Activated CD8-positive, alpha-beta memory T cell treated with anti-CD3 and anti-CD28 coated beads for 1 hour (primary cell): ENCODE measurements at places on chromosomes 3 and 15.

- no peak for DNase-seq
Observed at GRCh38 chr3:32545305-32545704, 25.4 kb downstream of the DYNC1LI1 start.

- no peak for DNase-seq
Observed at GRCh38 chr15:92848464-92848851, 51.7 kb upstream of the CHD2 start.

- no peak for DNase-seq
Observed at GRCh38 chr15:59326856-59327255, 45.8 kb downstream of the MYO1E start.

- no peak for DNase-seq
Observed at GRCh38 chr3:9231006-9231405, 18.4 kb downstream of the SRGAP3 start.

GRCh38 chr3:133138017-133138416 is 99.8 kb downstream of the TMEM108 start:
- no peak for DNase-seq

DNA sequence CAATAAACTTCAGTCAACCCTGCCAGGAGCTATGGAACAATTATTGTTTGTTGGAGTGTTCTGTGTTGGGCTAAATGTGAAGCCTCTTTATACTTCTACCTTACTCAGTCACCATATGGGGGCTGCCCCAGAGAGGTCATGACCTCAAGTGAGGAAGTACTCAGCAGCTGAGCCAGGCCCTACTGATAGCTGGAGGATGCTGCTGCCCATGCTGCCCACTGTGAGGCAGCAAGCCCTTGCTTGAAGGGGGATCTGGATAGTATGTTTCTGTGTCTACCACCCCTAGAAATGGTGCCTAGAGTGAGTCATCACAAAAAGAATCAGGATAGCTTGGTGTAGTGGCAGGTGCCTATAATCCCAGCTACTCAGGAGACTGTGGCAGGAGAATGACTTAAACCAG is 4.5 kb upstream of the RPL24 start:
- no peak for DNase-seq

GRCh38 chr3:58335652-58335947 is 2.9 kb downstream of the PXK start:
- DNase-seq, result no peak

DNA sequence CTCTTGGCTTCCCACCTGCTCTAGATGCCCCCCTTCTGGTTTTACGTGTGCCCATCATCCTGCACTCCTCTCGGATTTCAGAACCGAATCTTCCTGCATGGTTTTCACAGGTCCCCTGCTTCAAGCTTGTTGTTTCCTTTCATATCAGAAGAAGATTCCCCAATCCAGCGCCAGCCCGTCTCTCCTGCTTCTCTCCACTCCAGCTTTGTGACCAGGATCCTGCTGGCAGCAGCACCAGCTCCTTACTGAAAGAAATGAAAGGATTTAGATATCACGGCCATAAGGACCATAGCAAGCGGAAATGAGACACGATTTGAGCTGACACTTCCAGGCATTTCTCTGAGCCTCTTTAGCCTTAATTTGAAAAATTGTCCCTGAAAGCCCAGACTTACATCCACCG is 180.3 kb upstream of the UBE3A start:
- DNase-seq, result no peak

DNA sequence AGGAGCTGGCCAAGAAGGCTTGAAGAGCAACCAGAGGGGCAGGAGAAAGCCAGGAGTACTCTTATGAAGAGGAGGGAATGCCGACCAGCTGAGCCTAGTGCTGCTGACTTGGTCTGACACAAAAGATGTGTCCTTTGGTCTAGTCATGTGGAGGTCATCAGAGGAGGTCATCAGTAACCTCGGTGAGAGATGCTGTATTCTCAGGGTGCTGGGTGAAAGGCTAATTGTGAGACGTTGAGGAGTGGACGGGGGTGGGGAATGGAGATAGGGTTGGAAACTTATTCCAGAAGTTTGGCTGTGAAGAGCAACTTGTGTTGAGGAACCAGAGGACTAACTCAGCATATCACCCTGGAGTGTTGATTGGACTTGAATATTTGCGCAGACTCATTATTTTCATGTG is 5.5 kb downstream of the CRTC3 start:
- no peak for DNase-seq

DNA sequence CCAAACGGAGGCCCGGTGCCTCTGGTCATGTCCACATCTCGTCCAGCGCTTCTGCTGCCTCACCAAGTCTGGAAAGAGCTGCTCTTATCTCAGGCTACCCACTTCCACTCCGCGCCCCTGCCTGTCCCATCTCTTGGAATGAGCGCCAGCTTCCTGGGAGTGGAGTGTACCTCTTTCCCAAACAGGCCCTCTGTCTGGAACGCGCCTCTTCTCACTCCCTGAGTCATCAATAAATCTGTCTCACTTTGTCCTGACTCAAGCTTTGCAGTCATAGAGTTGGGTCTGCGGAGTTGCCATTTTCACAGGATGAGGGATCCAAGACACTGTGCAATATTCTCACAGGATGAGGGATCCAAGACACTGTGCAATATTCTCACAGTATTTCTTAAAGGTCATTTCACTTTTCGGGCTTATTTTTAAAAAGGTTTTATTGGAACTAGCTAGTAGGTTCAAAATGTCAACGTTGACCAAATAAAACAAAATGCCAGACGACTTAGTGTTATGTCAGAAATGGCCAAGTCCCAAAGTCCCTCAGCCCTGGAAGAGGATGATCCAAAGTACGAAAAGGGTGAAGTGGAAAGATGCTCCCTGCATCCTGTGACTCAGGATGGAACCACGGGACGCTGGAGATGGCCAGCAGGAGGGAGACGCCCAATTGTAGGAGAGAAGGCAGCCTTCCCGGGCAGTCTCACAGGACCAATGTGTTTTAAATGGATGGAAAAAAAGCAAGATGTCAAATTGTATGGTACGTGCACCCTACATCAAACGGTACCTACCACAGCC is 81.1 kb downstream of the CHSY1 start:
- no peak for DNase-seq

GRCh38 chr3:158920371-158920770 is 118.5 kb downstream of the MFSD1 start:
- no peak for DNase-seq

- DNase-seq, result no peak
Observed at GRCh38 chr3:33131331-33132018, 17.7 kb downstream of the CRTAP start.

DNA sequence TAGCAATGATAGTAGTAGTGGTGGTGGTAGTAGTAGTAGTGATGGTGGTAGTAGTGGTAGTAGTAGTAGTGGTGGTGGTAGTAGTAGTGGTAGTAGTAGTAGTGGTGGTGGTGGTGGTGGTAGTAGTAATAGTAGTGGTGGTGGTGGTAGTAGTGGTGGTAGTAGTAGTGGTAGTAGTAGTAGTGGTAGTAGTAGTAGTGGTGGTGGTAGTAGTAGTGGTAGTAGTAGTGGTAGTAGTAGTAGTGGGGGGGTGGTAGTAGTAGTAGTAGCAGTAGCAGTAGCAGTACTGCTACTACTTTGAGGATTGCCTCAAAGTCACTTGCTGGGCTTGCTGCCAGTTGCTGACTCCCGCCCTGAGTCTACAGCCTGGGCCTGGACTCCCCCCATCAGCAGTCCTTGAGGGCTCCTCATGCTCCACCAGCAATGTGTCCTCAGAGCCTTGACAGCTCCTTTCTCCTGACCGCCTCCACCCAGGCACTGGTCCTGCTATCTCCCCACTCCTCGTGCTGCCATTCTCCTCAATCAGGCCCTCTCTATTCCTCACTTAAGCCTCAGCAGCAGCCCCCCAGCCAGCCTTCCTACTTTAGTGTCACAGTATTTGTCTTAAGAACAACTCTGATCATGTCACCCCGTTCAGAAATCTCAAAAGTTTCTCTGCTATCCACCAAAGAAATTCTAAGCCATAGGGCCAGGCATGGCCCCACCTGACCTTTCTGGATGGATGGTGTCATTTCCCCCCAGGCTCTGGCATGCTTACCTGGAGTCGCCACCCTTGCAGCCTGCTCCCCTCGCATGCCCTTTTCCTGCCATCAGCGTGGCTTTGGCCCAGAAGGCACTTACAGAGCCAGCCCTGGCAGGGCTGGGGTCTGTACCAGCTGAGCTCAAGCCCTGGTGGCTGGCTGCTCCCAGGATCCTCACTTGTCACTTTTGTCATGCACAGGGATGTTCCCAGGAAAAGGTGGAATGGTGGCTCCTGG is 45.6 kb downstream of the DLEC1 start:
- DNase-seq, result no peak

GRCh38 chr3:71104556-71104955 is 479.0 kb downstream of the FOXP1 start:
- DNase-seq, result no peak

DNA sequence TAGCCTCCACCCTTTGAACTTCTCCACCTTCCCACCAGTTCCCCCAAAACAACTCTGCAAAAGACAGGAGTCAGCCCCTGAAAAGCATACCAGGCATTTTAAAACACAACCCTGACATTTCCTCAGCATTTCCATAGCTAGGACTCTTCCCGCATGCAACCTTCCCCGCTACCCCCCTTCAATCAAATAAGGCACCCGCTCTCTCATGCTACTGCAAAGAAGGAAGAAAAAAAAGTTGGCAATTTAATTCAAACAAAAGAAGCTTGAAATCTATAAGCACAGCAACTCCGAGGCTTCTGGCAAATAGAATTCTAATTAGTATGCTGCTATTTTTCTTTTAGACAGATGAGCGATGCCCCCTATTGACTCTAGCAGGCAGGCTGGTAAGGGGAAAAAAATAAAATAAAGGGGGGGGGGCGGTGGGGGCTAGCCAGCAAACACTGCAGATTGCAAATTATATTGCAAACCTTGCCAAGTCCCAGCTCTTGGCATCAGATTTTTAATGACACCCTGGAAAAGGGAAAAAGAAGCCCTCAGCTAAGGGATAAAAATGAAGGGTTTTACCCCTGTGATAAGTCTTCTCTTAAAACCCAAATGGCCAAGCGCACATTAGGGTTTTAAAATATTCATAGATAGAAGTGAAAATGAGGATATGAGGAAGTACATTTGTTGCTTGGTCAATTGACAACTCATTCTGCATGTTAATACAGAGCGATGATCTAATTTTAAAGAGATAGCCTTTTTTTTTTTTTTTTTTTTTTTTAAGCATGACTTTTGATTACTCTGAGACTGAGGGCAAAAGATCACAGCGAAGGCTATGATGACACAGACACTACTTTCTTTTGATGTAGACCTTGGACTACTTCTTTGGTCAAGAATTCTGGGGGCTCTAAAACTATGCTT is 255.2 kb downstream of the NR2F2 start:
- DNase-seq, result no peak

GRCh38 chr3:52238193-52238760 is 681 bp downstream of the TWF2 start:
- DNase-seq, result no peak

DNA sequence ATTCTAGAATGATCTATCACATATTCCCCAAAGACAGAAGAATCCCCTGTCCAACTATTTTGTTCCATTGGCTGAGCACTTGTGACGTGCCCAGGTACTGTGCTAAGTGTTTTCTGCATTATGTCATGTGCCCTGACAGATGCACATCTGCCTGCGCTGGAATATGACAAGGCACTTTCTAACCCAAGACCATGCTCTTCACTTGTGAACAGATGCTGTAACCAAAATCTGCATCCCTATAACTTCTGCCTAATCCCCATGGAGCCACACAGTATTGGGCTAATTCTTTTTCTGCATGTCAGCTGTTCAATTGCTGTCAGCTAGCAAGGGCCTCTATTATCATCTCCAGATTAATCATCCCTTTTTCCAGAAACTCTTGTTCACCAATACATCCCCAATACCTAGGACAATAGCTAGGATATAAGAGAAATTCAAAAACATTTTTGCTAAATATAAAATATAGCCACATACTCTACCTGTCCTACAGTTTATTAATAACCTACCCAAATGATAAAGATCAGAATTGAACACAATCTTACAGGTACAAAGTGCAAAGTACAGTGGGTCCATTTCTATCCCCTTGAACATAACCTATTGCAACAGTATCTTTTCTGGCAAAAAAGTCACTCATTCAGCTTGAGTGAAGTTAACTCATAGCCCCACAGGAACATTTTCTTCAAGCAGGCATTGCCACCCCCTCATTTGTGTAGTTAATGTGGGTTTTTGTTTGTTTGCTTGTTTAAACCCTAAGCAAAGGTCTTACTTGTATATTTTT is 109.4 kb upstream of the LRRN1 start:
- no peak for DNase-seq

GRCh38 chr3:81581966-81582599 is 179.4 kb downstream of the GBE1 start:
- no peak for DNase-seq

DNA sequence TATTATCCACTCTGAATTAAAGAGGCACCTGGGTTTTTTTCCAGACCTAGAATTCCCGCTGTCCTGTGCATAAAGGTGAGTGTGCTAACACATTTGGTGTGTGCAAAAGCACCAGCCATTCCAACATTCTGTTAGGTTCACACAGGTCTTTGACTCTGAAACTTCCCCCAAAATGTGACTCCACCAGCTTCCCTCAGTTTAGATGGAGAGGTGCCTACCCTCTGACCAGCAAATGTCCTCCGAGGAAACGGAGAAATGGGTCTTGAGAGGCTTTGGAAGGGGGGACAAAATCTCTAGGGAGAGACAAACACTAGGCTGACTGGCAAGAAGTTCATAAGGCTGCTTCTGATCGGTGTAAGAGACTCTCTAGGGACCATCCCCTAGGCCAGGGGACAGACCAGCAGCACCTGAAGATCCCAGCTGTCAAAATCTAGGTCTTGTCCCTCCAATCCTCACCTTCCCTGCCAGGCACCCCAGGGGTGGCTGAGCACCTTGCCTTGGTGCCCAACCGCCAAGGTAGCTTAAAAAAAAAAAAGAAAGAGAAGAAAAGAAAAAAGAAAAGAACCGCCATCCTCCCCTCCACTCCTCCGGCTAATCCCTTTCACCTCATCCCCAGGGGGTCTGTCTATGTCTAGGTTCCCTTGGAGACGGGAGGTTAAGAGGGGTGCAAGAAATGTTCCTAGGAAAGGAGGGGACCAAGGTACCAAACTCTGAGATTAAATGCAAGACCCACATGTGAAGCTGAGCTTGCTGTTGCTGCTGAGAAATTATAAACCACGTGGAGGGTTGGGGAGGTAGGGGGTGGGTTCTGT is 2.0 kb upstream of the MECOM start:
- no peak for DNase-seq

DNA sequence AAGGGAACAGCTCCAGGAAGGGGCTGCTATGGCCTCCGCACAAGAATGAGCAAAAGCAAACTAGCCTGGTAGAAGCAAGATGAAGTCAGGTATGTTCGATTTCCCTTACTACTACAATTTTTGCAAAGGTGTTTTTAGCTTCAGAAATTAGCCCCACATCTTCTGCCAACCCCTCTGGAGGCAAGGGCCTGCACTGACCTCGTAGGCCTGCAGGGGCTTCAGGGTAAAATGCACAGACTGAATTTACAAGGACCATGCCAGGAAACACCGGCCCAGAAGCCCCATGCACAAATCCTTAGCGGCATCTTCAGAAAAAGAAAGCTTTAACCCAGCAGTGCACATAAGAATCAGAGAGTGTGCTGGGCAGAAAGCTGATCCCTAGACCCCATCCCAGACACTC is 53.0 kb downstream of the SLC6A1 start:
- DNase-seq, result no peak

- no peak for DNase-seq
Observed at GRCh38 chr15:92075764-92076163, 222.3 kb downstream of the SLCO3A1 start.
